NCI-H748 treated with DMSO at 0.1 percent for 48 hours (cell line): ENCODE measurements at places on chromosomes 11 and 22.

- no peak for DNase-seq
These were observed 104.0 kb downstream of the CACNA1I start for GRCh38 chr22:39674536-39674935.

DNA sequence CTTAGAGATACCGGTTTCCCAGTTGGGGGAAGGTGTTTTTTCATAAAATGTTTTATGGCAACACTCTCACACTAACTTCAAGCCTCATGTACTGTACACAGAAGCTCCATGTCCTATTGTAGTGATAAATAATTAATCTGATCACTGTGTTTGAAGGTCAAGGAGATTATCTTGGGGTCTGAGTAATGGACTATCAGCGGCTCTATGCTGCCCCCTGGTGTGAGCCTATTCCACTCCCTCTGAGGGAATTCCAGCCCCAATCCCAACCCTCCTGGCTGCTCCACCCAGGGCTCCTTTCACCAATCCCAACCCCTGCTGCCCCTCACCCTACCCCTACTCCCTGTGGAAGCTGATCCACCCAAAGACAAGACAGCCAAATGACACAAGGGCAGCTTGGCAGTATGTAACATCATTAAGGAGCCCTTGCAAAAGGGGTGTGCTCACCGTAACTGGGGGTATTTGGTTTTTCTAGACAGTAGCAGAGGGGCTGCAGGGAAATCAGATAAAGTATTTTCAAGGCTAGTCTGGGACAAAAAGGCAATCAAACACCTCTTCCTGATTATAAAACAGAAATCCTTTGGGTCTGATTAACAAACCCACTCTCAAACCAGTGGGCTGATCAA is 22.3 kb downstream of the HPS4 start:
- peak; percentile 11 for DNase-seq

DNA sequence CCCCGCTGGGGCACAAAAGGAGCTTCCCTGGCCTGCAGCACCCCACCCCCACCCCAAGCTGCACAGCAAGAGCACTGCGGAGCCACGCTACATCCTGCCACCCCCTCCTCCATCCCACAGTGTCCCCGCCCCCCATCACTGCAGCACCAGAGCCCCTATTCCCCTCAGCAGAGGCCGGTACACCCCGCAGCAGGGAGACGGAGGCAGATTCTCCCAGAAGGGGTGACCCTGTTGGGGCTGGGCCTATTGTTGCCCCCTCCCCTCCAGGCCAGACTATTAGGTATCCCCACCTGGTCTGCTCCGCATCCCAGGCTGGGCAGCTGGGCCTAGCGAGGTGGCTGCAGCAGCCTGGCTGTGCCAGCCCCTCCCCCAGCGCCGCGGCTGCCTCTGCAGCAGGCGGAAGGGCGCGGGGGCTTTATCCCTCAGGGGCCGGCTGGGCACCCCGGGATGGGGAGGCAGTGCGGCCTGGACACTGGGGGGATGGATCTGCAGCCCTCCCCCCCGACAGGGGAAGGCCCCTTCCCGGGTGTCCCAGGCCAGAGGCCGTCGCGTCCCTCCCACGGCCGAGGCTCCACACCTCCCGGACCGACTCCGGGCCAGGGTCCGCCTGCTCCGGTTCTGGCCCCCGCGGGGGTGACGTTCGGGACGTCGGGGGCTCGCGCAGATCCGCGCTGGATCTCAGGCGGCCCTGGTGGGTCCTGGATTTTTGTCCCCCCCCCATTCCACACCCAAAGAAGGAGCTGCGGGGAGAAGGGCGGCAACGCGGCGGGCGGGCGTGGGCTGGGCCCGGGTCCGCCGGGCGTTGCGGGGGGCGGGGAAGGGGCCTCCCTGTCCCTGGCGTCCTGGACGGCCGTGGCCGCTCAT is 943 bp downstream of the DUSP8 start:
- no peak for DNase-seq

- no peak for DNase-seq
These were observed 99.5 kb downstream of the ZNF280B start for GRCh38 chr22:22408731-22409696.

DNA sequence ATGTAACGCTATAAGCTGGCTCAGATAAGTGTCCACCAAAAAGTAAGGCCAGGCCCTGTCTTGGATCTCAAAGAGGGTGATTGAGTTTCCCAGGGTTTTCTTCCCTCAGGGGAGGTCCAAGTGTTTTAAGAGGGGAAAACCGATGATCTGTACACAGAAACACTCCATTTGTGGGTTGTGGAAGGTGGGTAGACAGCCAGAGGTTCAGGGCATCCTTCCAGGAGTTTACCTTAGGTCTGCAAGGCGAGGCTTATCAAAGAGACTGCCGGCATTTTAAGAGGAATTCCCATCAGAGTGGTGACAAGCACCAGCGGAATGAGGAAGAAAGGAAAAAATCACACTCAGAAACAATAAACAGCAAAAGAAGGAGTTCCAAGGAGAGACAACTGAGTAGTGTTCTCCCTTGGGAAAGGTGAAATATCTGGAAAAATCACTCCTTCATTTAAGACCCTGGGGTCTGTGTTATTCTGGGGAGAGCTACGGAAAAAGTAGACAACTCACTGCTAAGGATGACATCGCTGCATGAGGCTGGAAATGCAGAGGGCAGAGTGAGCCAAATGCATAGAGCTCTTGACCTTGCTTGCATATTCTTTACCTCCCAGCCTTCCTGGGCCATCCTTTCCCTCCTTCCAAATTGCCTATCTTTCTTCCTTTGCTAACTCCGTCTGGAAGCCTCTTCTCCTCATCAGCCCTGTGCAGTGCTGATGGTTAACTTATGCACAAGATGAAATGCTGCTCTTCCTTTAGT is 22.1 kb upstream of the MMP7 start:
- no peak for DNase-seq

DNA sequence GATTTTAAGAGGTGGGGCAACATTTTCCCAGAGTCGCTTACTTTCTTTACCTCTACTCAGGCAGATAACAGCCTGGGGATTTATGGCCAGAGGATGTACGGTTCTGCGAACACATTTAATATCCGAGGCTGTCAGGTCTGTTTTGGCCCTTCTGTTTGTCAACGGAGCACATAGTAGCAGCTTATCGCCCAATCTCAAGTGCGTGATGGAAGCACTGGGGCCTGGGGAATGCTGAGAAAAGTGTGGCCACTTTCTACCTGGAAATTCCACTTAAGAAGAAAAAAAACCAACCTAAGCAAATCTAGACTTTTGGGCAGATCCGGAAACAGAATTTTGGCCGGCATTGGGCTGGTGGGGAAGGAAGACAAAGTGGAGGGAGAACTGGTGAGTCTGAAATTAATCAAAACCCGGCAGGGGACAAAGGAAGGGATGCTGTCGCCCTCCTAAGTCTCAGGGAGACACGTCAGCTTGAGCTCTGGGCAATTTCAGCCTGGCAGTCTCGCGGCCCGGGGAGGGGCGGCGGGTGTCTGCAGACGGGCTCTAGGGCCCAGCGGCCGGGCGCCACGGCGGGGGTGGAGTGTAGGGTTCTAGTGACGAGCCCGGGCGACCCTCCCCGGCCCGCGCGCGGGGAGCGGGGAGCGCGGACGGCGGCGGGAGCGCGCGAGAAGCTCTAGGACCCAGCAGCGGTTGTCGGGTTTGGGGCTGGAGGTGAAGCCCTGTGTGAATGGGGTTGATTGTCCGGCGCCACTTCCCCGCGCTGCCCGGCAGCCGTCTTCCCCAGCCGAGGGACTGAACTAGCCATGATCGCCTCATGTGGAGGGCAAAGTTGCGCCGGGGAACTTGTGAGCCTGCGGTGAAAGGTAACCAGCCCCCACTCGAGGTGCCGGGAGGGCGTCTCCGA is at the start of gene AMOTL1:
TSS of gene AMOTL1 (plus strand) at position 656 of the 901 bp plus-strand sequence. CDS start at position 812, 156 bp downstream.
- peak; percentile 71 for DNase-seq

DNA sequence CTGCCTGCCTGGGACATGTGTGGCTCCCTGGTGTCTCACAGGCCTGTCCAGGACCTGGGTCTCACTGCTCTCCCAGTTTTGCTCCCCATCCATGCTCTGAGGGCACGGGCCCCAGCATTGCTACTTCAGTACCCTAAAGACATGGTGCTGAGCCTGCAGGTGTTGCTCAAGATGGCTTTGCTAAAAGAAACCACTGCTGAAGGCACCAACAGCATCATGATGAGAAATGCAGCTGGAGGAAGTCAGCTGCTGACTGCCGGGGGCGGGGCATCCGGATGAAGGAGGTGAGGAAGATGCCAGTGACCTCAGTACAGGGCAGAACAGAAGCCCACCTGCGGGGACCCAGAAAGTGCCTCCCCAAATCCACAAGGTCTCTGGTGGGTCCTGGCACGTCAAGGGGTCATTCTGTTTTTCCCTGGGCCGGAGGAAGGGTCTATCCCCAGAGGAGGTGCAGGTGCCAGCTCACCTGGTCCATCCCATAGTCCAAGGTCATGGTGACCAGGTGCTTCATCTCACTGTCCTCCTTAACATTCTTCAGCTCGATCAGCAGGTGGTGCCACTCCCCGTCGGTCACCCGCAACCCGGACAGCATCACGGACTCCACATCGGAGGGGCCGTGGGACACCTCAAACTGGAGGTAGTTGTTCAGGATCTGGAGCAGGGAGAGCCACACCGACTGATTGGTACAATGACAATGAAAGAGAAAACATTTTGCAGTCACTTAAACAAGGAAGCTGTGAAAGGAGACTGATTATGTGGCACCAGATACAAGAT is 63.9 kb downstream of the TRMU start:
- DNase-seq, result no peak

DNA sequence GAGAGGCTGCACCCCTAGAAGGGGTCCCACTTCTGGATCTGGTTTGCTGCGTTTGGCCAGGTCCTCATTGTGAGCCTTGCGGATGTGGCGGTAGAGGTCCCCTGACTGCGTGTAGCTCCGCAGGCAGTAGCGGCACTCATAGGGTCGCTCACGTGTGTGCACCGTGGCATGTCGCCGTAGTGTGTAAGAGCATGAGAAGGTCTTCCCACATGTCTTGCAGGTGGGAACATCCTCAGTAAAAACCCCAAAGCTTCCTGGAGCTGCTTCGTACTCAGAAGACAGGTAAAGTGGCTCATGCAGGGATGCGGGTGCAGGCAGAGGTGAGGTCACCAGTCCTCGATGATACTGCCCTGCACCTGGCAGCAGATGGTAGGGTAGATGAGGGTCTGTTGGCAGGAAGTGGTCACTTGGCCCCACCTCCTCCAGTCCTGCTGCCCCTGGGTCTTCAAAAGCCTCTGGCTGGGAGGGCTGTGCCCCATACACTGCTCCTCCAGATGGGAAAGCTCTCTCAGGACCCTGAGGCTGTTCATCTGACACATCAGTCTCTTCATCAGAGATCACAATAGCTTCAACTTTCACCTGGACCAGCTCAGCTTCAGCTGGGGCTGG is 1.7 kb downstream of the ZBTB3 start:
- no peak for DNase-seq

DNA sequence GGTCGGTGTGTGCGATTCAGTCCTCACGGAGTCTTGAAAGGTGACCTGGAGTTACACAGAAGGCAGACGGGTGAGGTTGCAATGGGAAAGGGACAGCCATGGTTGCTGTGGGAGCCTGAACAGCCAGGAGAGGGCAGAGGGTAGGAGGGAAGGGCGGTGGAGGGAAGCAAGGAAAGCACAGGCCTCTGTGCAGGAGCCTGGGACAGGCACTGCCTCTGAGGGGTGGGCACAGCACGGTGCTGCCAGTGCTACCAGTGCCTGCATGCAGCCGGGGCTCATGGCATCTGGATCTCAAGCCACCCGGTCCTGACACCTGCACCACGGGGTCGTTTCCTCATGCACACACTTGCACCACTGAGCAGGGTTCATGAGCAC is 401.0 kb downstream of the TBC1D22A start:
- no peak for DNase-seq

GRCh38 chr11:103961010-103961409 is 75.4 kb upstream of the DDI1 start:
- DNase-seq, result no peak

DNA sequence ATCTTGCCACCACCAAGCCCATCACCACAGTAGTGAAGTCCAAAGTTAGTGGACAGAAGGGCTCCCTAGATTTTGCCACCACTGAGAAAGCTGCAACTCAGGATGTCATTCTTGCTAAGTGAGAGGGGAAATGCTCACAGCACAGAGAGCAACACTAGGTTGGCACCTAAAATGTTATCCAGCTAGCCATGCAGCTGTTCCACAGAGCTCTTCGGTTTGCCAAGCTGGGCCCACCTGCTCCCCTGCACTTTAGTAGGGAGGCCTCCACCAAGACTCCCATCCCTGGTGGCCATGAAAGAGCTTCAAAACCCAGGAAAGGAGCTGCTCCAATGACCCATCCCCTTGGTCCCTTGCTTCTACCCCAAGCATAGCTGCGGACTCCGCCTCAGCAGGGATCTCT is 63.8 kb downstream of the TRIM29 start:
- no peak for DNase-seq

- no peak for DNase-seq
These were observed 112.8 kb downstream of the FBXO7 start for GRCh38 chr22:32587449-32587848.

- DNase-seq, result peak; percentile 51
These were observed 63.6 kb downstream of the NFAM1 start for GRCh38 chr22:42368379-42369249.
